ENCODE measurements at places on chromosomes 16 and 17.

DNA sequence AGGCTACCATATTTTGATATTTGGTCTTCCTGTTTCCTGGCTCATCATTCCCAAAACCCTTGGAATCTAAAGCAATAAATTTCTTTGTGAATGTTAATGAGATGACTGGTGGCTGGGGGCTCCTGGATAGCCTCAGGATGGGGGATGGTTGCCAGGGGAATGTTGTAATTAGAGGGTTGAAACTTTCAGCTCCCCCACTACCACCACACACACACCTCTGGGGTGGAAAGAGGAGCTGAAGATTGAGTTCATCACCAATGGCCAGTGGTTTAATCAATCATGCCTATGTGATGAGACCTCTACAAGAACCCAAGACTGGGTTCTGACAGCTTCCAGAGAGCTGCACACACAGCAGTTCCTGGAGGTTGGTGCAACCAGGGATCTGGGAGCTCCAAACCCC is 59.1 kb downstream of the HS3ST3A1 start:
- no peak for DNase-seq

DNA sequence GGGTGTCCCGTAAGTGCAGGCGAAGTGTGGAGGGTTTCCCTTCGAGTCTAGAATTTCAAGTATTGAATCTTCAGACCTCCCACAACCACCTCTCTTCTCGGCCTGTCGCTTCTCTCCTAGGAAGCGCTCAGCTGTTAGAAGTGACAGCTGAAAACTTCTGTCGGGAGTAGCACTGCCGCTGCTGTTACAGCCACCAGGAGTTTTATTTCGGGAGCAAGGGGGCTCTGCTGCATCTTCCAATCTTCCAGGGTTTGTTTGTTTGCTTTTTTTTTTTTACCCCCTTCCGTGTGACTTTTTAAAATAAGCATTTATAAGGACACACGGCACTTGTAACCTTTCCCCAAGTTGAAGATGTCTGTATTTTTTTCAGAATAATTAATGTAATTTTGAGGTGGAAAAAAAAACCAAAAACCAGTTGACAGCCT is 767 bp downstream of the RPS6KB1 start:
- DNase-seq: peak; percentile 39

DNA sequence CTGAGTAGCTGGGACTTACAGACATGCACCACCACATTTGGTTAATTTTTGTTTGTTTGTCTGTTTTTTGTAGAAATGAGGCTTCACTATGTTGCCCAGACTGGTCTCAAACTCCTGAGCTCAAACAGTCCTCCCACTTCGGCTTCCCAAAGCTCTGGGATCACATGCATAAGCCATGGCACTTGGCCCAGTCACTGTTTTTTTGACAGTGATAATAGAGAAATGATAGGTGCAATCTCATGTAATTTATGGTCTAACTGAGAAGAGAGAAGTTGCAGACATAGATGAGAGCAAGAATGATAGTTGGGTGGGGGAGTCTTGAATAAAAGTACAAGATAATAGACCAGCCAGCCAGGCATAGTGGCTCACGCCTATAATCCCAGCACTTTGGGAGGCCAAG is 89.7 kb upstream of the TNRC6A start:
- no peak for DNase-seq

DNA sequence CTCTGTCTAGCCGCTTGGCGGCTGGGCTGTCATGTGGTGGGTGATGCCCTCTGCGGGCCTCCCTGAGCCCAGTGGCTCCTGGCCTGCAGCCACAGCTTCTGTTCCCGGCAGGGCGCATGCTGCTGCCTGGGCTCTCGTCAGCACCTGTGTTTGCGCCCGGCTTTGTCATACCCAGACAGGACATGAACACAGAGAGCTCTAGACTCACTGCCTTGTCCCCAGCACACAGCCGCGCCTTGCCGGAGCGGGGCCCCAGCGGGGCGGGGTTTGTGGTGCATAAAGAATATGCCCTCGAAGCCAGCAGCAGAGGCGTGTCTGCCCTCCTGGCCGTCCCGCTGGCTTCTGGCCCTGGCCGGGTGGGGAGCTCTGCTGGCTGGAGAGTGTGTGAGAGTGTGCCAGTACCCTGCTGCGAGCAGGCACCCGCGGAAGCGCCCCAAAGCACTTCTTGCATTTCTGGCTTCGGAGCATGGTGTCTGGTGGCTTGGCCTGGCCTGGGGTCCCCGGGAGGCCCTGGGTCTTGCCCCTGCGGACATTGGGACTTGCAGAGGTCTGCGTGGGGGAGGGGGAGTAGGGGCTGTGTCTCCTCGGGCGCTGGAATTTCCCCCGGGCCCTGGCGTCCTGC is 14.4 kb downstream of the ASPSCR1 start:
- DNase-seq: no peak

- DNase-seq: no peak
These were observed 8.6 kb downstream of the KRT40 start for GRCh38 chr17:40975516-40975915.
